ENCODE measurements at places on chromosomes 12 and 14.
A peak's percentile ranks its signal among the peaks of the same experiment; 100 is the strongest.

DNA sequence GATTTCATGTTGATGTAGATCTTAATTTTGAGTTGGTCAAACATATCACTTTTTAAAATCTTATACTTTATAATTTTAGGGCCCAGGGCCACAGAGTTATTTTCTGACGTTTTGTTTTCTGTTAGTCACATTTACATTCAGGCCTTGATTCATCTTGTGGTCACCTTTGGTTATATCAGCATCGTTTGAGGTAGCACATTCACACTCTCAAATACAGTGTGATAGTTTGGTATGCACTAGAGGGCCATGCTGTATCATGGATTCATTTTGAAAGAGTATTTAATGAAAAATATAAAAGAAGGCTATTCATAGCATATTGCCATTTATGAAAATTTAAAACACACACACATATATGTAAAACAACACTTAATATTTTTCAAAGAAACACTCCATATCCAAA, 274.6 kb downstream of the RAD51B start:
- no peak for DNase-seq

DNA sequence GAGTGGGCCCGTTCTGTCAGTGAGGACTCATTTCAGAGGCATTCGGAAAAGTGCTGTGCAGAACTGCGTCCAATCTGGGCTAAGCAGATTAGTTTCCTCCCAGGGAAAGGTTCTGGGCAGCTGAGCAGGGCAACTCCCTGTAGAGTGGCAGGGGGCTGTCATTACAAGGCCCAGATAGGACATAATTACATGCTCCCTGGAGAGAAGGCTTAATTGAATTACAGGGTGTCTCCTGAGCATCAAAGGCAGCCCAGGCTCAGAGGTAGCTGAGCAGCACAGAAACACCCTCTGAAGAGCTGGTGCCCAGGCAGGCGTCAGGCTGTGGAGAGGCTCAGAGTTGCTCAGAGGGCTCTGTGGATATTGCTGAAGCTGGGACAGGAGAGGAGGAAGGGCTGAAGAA, 36.0 kb downstream of the SLC8A3 start:
- DNase-seq: no peak

DNA sequence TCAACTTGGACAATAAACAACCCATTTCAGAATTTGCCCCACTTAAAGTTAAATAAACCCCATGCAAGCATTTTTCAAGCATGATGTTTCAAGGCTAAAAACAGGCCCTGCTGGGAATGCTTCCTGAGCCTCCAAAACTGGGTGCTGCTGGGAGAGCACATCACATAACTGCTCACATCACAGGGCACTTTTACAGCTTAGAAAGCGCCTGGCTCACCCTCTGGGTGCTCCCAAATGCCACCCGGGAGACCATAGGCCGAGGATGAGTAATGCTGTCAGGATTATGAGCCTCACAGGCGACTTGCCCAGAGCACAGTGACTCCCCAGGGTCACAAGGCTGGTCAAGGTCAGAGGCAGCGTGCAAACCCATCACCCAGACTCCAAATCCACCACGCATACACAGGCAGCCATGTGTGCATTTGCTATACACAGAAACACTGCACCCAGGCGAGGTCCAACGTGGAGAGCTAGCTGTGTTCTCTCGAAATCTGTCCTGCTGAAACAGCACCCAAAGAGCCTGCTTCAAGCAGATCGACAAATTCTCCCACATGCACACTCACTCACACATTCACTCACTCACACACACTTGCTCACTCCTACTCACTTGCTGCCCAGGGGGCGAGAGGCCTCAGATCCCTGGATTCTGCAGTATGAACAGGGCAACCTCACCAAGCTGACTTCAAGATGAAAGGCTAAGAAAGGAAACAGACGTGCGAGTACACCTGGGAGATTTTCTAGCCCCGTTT, 58.7 kb downstream of the ITPK1 start:
- no peak for DNase-seq

GRCh38 chr12:6958609-6959057, 7.5 kb downstream of the PTPN6 start:
- peak; percentile 37 for DNase-seq

DNA sequence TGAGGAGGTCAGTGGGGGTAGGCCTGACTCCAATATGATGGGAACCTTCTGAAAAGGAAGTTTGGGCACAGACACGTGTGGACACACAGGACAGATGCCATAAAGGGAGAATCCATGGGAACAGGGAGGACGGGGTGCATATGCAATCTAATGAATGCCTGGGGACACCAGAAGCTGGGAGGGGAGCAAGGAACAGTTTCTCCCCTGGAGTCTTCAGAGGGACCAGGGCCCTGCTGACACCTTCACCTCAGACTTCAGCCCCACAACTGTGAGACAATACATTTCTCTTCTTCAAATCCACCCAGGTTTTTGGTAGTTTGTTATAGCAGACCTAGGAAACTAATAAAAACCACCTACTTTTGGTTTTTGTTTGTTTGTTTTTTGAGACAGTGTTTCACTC, 35.2 kb upstream of the CLIP1 start:
- no peak for DNase-seq

GRCh38 chr12:113142173-113142885, 6.8 kb upstream of the RASAL1 start:
- peak; percentile 24 for DNase-seq

- DNase-seq: peak; percentile 83
These were observed at the start of gene RNASE4 for GRCh38 chr14:20683891-20684661. RNASE4 (plus strand) TSS chr14:20684560; CDS start chr14:20699372, 14,812 bp downstream.

DNA sequence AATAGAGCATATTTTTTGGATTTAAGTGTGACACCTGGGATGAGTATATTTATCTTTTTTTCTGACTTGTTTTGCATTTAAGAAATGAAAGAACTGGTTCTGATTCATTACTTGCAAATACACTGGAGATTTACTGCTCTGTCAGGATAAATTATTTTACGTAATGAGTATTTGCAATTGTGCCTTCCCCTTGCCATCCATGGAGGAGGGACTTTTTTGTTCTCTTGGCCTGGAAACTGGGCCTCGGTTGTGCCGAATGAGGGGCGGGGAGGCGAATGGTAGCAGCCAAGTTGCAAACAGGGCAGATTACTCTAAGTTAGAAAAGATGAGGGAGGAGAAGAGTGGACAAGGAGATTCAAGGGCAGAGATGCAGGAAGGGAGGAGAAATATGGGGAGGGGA, 308.7 kb downstream of the ATP23 start:
- no peak for DNase-seq

GRCh38 chr12:12182703-12183365, 84.0 kb downstream of the LRP6 start:
- no peak for DNase-seq

- DNase-seq: no peak
These were observed 25.1 kb upstream of the LTBP2 start for GRCh38 chr14:74637178-74637550.

DNA sequence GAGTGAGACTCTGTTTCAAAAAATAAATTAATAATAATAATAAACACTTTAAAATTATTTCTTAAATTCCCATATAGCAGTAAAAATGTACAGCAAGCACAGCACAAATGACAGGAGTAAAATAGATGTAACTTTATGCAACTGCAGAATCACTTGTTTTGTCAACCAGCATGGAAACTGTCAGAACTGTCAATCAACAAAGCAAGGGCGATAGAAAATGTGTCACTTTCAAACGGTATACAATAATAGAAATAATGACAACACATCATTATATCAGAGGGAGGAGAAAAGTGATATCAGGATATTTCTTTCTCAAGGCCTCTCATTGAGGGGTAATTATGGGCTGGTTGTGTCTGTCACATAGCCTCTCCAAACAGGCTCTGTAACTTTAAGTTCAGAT, 68.2 kb downstream of the KLHL28 start:
- DNase-seq: no peak

DNA sequence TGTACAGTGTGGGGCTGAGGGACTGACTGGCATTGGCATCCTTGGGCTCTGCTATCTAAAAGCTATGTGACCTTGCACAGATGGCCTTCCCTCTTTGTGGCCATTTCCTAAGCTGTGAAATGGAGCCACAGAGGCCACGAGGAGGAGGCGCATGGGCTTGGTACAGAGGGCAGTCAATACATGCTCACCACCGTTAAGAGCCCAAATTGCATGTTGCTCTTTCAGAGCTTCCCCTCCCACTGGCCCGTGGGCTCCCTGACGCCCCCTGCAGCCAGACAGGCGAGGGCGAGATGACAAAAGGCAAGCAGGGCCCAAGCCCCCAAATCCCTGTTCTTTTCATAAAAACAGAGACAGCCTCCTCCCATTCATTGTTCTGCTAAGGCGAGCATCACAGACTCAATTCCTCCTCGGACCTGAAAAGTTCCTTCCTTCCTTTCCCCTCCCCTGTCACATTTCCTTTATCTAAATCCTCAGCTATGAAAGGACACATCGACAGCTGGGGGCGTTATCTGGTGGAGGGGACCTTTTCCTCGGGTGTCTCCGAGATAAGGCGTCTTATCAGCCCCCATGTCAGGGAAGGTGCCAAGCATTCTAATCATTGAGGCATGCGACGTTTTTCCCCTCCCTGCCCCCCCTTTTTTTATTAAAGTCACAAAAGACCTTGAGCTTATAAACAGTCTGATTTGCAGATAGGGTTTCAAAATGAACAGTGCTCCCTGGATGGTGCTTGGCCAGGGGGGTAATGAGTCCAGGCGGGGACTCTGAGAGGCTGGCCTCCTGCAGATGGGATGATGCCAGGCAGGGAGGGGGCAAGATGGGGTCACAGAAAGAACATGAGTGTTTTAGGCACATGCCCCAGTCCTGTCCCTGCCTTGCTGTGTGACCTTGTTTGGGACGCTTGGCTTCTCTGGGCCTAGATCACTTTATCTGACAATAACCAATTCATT, 26.4 kb downstream of the FAM222A start:
- DNase-seq: no peak

DNA sequence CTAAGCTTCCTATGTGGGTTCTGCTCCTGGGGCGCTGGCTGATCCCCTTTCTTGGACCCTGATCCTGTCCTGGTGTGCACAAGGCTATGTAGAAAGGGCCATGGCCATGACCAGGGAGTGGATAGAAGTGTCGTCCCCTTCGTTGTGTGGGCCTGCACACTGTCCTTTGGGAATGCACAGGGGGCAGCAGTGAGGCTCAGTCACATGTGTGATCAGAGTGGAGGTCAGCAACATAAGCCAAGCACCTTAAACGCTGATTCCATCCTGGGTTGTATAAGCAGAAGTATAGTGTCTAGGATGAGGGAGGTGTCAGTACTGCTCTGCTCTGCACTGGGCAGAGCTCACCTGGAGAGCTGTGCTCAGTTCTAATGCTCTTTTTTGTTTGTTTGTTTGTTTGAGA, 48.4 kb downstream of the ESRRB start:
- no peak for DNase-seq

- DNase-seq: no peak
These were observed 95.6 kb upstream of the SLC38A2 start for GRCh38 chr12:46468160-46468559.

- no peak for DNase-seq
These were observed 1586.5 kb upstream of the SEL1L start for GRCh38 chr14:83120187-83120586.

- DNase-seq: no peak
These were observed 86.4 kb upstream of the RPH3A start for GRCh38 chr12:112705037-112705632.

- no peak for DNase-seq
These were observed 23.2 kb upstream of the MEG3 start for GRCh38 chr14:100802766-100803165.

- peak; percentile 49 for DNase-seq
These were observed 1176.7 kb upstream of the SEL1L start for GRCh38 chr14:82710267-82710841.

DNA sequence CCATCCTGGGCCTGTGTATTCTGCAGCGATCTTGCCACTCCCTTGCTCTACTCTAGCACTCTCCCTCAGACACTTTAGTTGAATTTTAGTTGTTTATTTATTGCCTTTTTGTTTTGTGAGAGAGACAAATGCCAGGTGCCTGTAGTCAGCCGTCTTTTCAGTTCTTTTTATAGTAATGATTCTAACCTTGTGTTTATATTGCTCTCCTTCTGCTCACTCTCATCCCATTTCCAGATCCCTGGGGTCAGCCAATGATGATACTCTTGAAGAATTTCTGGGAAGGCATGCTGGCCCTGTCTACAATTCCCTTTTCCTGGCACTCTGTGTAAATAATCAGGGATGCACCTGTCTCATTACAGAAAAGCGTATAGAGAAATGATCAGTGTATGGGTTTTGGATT, 334.1 kb upstream of the MIS18BP1 start:
- no peak for DNase-seq

DNA sequence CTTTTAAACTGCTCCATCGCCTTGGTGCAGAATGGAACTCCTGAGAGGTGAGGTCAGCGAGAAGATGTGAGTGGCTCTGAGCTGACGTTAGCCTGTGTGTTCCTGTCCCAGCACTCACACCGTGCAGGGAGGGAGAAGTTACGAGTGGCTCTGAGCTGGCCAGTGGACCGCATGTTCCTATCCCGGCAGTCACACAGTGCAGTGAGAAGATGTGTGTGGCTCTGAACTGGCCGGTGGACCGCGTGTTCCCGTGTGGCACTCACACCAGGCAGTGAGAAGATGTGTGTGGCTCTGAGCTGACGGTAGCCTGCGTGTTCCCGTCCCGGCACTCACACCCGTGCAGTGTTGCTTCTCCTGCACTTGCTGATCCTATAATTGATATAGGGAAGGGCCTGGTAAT, 59.9 kb downstream of the VCPKMT start:
- DNase-seq: no peak
